ENCODE measurements at places on chromosomes 4 and X.
A peak's percentile ranks its signal among the peaks of the same experiment; 100 is the strongest.

DNA sequence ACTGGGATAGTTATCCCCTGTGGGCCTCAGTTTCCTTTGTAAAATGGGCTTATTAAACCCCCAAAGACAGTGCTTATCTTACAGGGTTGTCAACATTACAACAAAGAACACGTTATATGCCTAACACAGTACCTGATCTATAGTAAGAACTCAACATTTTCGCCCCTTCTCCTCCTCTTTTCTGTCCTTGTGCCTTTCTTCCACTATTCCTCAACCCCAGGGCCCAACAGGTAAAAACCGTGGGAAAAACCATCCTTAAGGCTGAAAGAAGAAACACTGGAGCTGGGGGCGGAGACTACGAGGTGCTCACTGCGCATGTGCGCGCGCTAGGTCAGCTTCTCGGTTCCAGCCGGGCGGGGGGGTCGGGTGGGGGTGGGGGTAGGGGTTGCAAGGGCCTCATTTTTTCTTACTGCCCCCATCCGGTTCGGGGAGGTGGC is 426 bp upstream of the XIAP start:
- DNase-seq, result peak; percentile 52

DNA sequence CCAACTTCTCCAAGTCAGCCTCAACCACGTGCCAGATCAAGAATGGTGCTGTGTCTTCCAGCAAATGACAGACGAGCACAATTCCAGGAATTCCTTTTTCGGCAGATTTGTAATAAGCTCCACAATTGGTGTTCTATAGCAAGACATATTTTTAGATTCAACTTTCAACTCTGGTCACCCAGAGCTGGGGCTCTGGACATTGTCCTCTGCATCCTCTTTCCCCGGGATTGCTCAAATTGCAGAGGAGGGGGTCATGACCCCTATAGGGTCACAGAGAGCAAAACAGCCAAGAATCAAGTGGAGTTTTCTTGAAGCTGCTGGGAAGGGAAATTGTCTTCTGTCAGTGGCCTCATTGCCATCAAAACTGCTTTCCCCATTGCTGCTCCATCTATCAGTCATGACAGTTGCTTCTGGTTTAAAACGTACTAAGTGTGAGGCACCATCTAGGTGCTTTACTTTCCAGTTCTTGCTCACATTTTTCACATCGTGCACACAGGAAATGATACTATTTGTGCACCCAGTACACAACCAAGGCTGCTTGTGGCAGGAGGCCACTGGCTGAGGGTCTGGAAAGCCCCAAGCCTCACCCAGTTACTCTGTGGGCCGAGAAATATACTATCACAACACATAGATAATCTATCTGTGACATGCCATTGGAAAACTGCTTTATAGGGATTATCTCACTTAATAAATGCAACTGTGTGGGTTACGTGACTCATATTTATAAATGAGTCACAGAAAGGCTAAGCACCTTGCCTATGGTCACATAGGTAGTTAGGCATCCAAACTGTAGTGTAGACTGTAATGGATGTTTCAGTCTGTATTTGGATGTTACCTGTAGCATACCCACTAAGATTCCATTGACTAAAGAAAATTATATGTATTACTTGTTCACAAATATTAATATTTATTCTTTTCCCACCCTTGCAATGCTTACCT is 91.7 kb upstream of the PHOX2B start:
- DNase-seq, result no peak

DNA sequence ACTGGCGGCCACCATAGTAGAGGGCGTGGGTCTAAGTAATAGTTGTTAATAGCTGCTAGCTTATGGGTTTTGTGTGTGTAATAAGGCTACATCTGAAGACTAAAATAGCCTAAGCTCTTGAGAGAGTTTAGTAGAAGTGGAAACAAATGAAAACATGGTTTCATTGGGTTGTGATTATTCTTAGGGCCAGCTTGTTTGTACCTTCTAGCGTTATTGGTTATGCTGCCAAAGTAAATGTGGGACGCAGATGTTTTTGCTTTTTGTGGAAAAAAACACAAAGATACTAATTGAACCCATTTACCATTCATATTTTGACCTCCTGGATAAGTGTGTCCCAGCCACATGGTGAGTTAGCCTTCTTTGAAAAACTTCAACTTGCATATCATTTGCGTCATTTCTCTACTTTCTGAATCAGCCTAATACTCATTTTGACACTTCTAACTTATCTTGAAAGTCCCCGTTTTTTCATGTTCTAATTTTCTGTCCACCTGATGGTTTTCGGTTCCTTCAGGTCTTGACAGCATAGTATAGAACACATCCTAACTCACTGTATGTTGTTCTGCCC is 305.3 kb downstream of the FRMPD4 start:
- no peak for DNase-seq

DNA sequence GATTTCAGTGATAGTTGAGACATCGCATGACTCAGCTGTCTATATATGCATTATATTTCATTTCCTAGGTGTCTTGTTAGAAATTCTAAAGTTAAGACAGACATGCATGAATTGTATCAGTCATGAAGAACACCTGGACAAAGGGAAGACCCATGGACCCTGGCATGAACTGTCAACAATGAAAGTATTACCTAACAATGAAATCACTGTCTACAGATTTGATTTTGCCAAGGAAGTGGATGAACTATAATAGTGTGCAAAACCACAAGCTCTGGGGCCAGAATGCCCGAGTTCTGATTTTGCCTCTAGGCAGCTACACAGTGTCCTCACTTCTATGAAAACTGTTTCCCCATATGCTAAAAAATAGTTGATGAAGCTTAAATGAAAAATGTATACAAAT is 386.1 kb downstream of the NLGN4X start:
- no peak for DNase-seq

- no peak for DNase-seq
These were observed 231.3 kb downstream of the INPP4B start for GRCh38 chr4:142614621-142615323.

GRCh38 chr4:138542191-138542776 is 300.1 kb upstream of the SLC7A11 start:
- no peak for DNase-seq

DNA sequence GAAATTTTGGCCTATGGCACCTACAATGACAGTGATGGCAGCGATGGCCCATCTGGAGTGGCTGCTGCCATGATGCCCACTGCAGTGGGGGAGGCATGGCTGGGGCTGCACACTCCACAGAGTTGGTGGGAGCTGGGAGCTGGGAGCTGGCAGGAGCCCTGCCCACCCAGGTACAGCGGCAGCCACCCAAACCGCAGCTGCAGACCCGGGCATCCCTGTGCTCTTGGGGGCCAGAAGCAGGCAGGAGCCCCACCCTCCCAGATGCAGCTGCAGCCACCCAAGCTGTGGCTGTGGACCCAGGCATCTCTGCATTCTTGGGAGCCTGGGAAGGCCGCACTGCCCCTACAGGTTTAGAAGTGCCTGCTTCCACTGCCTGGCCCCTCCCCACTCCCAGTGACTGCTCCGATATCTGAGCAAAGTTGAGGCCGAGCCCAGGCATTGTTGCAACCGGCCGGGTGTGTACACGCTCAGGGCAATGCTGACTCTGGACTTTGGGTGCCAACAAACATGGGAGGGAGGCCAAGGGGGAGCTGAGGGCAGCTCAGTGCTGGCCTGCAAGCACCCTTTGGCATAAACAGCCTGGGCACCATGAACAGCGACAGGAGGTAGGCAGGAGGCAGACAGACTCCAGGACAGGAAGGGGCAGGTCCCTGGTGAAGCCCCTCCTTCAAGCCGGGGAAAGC is 82.8 kb downstream of the PPP4R3C start:
- DNase-seq, result no peak

GRCh38 chr4:69030326-69030725 is 65.9 kb upstream of the UGT2B7 start:
- DNase-seq, result no peak

Data from SHP77 treated with DMSO at 0.1 percent for 48 hours (cell line).